Neural crest cell (in vitro differentiated cells): ENCODE measurements at places on chromosomes 11 and 22. TPM values are rescaled to one million over a fixed set of nuclear protein-coding genes. Genes with fewer than 3 reads are reported as not detected.

GRCh38 chr11:69625476-69625875 lies 15.5 kb upstream of the CCND1 start:
- H3K4me1 ChIP-seq = no peaks in the 10 kb centered on the region
- H3K36me3 ChIP-seq = peaks cover 4% of the 10 kb centered on the region
- no peaks in the 10 kb centered on the region for H3K27me3 ChIP-seq
- no peak overlapping the region for H3K27ac ChIP-seq

HPX gene
- 4.3 and 6.0 TPM in 2 replicates for total RNA-seq

GRCh38 chr11:9008011-9008550 lies 4.3 kb upstream of the NRIP3 start:
- no peak for DNase-seq
- H3K27ac ChIP-seq = no peak overlapping the region
- H3K4me1 ChIP-seq = peaks cover 12% of the 10 kb centered on the region
- H3K27me3 ChIP-seq = peaks cover 70% of the 10 kb centered on the region

GRCh38 chr11:61893981-61894380 lies 2.6 kb upstream of the FADS3 start:
- no peaks in the 10 kb centered on the region for H3K36me3 ChIP-seq
- peaks cover 10% of the 10 kb centered on the region for H3K27me3 ChIP-seq
- DNase-seq = no peak
- no peak overlapping the region for H3K27ac ChIP-seq
- H3K4me1 ChIP-seq = no peaks in the 10 kb centered on the region

DNA sequence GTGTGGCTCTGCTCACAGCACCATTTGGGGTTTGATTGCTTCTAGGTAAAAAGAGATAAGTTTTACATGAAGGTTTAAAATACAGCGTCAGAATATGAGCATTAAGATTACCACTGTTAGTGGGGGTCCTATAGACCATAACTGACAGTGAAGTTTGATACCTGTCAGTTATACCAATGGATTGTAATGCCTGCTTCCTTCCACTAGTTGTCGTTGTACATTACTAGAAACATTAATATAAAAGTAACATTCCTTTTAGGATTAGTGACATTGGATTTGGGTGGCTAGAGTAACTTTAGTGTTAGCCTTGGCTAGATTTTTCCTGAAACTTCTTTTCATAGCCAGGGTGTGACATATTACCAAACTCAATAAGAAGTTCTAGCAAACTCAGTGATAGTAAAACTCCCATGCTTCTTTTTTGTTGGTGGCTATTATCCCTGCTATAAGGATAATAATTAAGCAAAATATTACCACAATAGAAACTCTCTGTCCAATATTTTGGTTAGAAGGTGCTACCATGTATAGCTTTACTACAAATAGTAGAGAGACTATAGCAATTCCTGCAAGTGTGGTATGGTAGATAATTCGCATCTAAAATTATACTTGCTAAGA lies 57.1 kb downstream of the FAM181B start:
- no peak overlapping the region for H3K27ac ChIP-seq
- H3K36me3 ChIP-seq = no peaks in the 10 kb centered on the region
- H3K27me3 ChIP-seq = no peaks in the 10 kb centered on the region
- H3K4me3 ChIP-seq = no peak overlapping the region
- no peaks in the 10 kb centered on the region for H3K4me1 ChIP-seq
